ENCODE measurements at places on chromosomes 11 and 22. TPM values are rescaled to one million over a fixed set of nuclear protein-coding genes. Genes with fewer than 3 reads are reported as not detected.
A peak's percentile ranks its signal among the peaks of the same experiment; 100 is the strongest.

Gene BDNF
- polyA plus RNA-seq = 11.2 TPM

Gene HEPHL1
- 0.01 TPM for polyA plus RNA-seq

- DNase-seq = no peak
Measured at GRCh38 chr22:30047364-30047738, 32.9 kb upstream of the HORMAD2 start.

DNA sequence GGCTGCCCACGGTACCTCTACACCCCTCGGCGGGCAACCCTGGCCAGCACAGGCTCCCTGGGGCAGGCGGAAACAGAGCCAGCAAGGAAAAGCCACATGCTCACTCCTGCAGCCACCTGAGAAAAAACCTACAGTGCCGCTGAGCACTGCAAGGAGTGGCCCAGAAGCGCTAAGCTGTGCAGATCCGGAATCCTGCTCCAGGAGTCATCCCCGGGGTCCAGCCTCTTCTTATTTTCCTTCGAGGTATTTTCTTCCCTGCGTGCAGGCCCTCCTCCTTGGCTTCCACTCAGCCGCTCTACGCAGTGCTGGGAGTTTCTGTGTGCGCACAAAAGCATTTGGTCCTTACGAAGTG is 81.0 kb downstream of the TRMU start:
- no peak for DNase-seq

DNA sequence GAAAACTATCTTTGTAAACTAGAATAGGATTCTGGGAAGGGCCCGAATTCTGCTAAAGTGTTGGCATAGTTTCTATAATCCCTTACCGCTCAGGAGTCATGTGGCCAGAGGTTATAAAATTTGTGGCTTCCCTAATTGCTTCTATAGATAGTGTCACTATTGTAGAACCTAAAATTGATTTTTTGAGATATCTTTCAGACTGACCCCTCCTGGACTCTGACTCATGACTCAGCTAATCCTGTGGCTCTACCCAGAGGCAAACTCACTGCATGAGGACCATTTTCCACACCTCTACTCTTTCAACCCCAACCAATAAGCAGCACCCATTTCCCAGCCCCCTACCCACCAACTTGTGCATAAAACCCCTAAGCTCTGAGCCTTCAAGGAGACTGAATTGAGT is 61.8 kb upstream of the PRSS23 start:
- DNase-seq = no peak

GRCh38 chr11:68954836-68955606 is 25.8 kb downstream of the MRGPRD start:
- peak; percentile 32 for DNase-seq

All from fibroblast of lung (primary cell).